Fibroblast of the aortic adventitia (primary cell): ENCODE measurements at places on chromosomes 16 and 17. TPM values are rescaled to one million over a fixed set of nuclear protein-coding genes. Genes with fewer than 3 reads are reported as not detected.

GRCh38 chr17:34314279-34314678, 5.0 kb upstream of the CCL8 start:
- peak; percentile 97 for DNase-seq

- no peak for DNase-seq
Observed at GRCh38 chr16:30605158-30605557, 5.0 kb downstream of the ZNF689 start.

GRCh38 chr16:31764103-31764502, 109.5 kb upstream of the ZNF267 start:
- no peak for DNase-seq

DNA sequence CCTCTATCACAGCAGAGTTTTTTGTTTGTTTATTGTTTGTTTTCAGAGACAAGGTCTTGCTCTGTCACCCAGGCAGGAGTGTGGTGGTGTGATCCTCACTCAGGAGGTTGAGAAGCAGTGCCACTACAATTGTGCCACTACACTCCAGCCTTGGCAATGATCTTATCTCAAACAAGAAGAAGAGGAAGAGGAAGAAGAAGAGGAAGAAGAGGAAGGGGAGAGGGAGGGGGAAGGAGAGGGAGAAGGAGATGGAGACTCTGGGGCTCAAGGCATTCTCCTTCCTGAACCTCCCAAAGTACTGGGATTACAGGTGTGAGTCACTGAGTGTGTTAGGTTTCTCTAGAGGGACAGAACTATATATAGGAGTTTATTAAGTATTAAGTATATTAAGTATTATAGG, 17.1 kb upstream of the C17orf58 start:
- no peak for DNase-seq

DNA sequence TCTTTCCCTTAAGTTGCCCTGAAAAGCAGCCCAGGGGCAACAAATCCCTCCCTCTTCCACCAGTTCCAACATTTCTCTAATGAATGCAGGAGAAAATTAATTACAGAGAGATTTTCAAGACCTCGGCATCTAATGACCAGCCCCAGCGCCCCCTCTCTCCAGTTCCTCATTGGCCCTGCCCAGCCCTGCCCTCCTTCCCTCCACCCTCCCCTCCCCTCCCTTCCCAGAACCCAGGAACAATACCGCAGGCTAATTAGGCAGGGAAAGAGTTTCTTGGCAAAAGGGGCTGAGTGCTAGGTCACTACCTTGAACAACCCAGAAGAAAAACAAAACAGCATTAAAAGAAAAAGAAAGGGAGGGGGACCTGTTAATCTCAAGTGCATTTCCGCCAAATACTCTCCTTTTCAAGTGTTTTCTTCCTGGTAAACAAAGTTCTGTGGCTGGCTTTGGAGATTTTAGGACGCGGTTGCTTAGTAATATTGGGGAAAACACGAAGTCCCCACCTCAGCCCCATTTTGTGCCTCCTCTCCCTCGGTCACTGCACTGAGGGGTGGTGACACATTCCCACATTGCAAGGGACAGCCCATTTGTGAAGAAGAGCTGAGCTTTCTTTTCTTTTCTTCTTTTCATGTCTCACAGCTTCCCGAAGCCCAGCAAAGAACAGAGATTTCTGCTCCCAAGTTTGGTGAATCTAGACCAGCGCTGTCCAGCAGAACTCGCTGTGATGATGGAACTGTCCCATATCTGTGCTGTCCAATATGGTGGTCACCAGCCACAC, 215.4 kb downstream of the SOX9 start:
- no peak for DNase-seq

DNA sequence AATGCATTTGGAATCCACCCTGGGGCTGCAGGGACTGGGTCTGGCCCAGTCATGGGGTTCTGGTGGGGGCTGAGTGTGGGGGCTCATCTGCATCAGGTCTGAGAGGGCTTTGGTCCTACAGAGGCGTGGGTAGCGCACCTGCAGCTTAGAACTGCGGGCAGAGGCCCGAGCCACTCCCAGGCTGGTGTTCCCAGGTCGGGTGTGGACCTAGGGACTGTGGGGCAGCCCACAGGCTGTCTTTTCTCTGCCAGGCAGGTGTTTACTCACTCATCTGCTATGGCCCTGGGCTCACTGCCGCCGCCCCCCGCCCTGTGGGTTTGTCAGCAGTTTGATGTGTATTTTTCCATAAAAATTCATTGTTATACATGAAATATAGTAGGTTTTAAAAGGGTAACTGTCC, 27.0 kb upstream of the DOC2B start:
- DNase-seq, result no peak

DNA sequence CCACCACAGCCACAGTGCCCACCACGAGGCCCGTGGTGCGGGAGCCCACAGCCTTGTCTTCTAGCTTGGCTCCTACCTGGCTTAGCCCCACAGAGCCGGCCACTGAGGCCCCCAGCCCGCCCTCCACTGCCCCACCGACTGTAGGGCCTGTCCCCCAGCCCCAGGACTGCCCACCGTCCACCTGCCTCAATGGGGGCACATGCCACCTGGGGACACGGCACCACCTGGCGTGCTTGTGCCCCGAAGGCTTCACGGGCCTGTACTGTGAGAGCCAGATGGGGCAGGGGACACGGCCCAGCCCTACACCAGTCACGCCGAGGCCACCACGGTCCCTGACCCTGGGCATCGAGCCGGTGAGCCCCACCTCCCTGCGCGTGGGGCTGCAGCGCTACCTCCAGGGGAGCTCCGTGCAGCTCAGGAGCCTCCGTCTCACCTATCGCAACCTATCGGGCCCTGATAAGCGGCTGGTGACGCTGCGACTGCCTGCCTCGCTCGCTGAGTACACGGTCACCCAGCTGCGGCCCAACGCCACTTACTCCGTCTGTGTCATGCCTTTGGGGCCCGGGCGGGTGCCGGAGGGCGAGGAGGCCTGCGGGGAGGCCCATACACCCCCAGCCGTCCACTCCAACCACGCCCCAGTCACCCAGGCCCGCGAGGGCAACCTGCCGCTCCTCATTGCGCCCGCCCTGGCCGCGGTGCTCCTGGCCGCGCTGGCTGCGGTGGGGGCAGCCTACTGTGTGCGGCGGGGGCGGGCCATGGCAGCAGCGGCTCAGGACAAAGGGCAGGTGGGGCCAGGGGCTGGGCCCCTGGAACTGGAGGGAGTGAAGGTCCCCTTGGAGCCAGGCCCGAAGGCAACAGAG, 10.5 kb downstream of the VASN start:
- no peak for DNase-seq

Gene MT1F
- 0.18 TPM in 1 of 2 replicates, not detected in the other for total RNA-seq

Gene VAT1L
- total RNA-seq, result 4.6 and 12.2 TPM in 2 replicates
